ENCODE measurements at places on chromosomes 2 and 18.

DNA sequence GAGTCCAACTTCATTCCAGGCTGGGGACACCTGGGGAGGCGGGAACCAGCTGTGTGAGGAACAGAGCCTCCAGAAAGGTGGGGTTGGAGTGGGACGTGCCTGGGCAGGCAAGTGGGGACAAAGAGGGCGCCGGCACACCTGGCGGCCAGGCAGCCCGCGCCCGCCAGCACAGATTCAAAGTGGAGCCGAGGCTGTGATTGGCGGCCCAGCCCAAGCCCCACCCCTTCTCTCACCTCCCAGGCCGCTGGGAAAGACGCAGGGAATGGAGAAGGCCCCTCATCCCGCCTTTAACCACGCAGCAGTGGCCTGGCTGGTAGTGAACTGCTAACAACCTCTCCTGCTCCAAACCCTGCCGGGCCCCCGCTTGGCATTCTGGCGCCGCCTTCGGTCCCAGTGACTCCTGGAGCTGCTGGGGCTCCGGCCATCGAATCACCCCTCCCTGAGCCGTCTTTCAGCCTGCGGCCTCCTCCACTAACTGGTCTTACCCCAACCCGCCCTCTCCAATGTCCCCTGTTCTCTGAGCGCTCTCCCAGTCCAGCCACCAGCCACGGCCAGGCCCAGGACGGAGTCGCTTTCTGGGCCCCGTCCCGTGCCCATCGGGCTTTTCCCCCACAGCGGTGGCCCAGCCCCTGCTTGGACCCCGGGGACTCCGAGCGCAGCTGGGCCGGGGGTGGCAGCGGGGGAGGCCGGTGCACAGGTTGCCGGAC lies 27.9 kb upstream of the PTMA start:
- no peak for DNase-seq

DNA sequence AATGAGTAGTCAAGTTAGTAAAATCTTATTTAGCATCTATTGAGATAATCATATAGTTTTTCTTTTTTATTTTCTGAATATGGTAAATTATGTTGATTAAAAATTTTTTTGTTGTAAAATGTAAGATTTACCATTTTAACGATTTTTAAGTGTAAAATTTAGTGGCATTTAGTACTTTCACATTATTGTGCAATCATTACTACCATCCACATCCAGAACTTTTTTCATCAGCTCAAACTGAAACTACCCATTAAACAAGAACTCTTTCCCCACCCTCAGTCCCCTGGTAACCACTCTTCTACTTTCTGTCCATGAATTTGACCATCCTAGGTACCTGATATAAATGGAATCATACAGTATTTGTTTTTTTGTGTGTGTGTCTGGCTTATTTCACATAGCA lies 11.1 kb downstream of the RAB3GAP1 start:
- no peak for DNase-seq

DNA sequence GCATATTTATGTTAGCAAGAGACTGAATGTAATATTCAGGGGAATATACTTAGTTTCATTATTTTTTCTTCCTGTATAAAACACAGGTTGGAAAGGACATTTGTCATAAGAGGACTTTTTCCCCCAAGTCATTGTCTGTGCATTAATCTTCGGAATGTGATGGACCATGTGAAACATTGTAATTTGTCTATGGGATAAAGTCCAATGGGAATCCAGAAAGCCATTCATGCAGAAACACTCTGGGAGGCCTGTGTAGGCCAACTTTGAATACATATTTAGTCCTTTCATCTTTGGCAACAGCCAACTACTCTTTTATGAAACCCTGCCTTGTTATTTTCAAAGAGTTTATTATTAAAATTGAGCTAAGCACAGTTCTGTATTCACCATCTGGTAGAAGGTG lies 386.4 kb downstream of the PIK3C3 start:
- DNase-seq, result no peak

DNA sequence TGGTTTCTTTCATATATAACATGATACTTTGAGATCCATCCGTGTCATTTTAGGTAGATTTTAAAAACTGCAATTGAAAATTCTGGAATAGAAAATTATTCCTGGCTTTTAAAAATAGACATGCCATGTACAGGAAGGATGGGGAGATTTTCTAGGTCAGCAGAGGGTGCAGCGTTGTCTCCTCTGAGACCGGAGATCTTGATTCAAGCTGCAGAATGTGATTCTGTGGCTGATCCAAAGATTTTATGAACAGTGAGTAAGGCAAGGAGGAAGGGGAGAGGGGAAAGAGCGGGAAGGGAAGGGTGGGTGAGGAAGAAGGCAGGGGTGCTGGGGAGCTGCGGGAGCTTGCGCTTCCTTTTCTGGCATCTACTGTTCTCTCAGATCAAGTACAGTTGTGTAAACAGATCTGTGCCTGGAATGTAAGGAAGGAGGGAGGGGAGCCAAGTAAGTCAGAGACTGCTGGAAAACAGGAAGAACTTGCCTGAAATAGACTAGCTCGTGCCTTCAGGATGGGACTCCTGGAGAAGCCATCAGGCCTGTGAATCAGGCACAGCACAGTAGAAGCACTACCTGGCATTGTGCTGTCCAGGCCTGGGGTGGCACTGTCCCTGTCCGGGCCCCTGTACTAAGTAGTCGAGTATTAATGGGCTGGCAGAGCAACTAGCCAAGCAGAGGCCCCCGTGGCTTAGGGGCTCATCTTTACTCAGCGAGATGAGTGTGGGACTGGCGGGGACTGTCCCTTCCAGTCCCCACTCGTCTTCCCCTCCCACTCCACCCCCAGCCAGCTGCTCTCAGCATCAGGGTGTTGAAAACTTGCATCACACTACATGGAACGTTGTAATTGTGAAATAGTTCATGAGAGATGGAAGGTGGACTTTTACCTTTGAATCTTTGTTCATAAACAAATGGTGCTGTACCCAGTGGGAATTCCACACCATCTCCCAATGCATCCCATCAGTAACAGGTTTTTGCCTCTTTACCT lies 163.5 kb downstream of the UXS1 start:
- DNase-seq, result peak; percentile 35

GRCh38 chr2:215983581-215984351 lies 29.6 kb downstream of the MREG start:
- DNase-seq, result no peak

GRCh38 chr2:35365859-35366258 lies 989.7 kb upstream of the CRIM1 start:
- no peak for DNase-seq

Data from stimulated activated CD4-positive, alpha-beta T cell treated with anti-CD3 and anti-CD28 coated beads, Interleukin-4, amount 100 ng/mL, for 48 hours (primary cell).